ENCODE measurements at places on chromosomes 12 and 14.

DNA sequence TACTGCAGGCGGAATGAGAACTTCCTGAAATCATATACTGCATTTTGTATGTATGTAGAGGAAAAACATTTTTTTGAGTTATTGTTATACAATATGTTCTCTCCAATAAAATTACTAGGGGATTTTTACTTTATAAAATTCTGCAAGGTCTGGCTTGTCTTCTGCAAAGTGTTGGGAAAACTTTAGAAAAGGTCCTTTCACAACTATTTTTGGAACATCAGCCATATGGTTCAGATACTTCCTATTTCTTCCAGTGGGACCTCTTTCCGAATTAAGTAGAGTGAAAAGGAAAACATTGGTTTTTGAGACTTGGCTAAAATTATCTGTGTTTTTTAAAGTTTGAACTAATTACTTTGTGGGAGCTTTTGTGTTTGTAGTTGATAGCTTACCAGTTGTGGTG lies 52.7 kb downstream of the DAAM1 start:
- DNase-seq, result no peak

DNA sequence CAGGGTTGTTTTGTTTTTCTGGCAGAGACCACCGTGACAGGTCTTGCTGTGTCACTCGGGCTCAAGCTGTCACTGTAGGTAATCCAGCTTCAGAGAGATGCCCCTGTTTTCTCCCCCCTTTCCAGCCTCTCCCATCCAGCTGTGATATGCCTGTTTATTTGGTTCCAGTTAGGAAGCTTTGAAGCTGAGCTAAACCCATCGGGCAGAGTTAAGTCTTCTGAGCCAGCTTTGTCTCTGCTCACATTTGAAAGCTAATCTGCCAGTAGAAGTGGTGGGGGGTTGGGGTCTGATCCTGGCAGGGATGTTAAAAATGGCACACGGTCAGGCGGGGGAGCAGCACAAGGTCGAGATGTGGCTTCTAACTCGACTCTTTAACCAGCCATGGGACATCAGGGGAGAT lies 130.0 kb downstream of the TSPAN9 start:
- DNase-seq, result no peak

DNA sequence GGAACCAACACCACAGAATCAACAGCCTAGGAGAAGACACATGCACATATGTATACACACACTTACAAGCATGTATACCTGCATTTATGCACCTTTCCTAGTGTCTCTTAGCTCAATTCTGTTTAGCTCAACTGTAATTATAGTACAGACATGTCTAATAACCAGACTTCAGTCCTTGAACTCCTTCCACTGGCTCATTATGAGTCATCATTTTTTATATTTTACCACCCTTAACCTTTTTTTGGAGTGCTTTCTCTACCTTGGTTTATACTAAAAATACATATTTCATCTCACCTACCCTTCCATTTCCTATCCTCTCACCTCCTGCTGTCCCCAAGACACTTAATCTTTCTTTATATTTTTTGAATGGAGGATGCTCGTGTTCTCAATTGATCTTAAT lies 110.4 kb downstream of the ARID2 start:
- no peak for DNase-seq

- DNase-seq, result no peak
Measured at GRCh38 chr12:48952691-48953090, 4.6 kb downstream of the ARF3 start.

- no peak for DNase-seq
Measured at GRCh38 chr14:71765505-71765904, 166.7 kb upstream of the RGS6 start.

DNA sequence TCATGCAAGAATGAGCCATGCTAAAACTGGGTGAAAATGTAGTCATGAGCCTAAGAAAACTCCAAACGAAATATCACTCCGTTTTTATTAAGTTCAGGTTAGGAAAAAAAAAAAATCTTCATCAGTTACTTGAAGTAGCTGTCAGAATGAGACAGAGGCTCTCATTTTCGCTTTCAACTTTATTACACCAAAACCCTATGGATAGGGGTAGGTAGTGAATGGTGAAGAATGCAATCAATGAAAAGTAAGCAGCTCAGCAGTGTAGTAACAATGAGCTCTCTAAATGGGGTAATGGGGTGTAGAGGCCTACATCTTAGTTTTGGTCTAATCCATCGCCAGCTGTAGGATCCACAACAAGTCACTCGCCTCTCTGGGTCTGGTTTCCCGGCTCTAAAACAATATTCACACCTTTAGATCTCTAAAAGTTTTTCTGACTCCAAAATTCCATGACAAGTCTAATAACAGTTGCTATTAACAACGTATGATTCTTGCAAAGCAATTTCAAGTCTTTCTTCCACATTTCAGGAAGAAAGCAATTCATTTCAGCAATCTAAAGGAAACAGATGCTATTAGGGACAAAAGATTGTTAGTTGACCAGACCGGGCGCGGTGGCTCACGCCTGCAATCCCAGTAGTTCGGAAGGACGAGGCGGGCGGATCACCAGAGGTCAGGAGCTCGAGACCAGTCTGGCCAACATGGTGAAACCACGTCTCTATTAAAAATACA lies 1.7 kb downstream of the BTBD7 start:
- DNase-seq, result no peak

GRCh38 chr14:86824167-86824566 lies 1168.8 kb downstream of the GALC start:
- DNase-seq, result no peak

DNA sequence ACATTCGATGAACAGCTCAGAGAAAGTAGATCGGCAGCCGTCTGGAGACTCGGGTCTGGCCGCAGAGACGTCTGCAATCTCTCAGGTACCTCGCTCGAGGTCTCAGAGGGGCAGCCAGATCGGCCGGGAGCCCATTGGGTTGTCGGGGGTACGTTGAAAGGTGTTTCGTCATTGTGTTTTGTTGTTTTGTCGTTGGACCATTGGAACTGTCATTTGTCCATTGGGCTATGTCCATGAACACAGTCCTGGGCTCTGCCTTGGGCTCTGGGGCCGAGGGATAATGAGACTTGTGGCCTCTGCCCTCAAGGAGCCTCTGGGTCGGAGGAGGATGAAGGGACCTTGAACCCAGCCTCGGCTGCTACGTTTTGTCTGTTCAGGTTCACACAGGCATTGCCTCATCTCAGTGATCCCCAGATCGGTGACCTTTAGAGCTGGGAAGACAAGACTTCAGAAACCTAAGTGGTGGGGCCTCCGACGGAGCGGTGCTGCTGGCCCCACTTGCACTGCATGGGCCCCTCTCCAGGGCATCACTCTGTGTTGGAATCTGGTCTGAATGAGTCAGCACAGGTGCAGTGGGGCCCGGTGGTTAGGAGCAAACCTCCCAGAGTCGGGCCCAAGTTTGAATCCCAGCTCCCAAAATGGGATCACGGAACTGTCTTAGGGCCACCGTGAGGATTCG lies 23.6 kb upstream of the MLXIP start:
- DNase-seq, result no peak

GRCh38 chr14:89292579-89293313 lies 124.3 kb downstream of the FOXN3 start:
- DNase-seq, result no peak

DNA sequence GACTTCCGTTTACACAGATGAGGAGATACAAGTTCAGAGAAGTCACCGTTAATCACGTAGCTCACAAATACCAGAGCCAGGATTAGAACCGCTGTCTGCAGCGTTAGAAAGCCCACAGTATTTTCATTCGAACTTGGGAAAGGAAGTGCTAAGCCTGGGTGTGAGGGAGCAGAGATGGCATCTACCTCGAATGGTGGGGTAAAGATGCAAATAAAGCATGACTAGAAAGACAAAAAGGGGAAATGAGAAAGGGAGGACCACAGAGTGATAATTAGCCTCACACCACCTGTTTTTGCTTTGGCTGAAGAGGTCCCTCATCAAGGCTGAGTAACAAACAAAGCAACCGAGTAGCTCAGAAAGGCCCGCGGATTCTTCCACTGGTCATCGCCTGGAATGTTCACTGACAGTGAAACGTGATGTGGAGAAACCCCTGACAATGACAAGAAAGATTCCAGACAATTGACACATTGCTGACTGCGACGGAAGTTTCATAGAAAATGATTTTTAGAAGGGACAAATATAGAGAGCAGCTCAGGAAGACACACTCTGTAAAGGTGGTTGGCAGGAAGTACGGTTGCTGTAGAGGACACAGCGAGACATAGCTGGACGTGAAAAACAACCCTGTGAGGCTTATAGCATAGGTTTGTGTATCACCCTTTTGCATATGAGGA lies 31.5 kb upstream of the BHLHE41 start:
- DNase-seq, result no peak

Measured in right forelimb (tissue), 1 donor.